ENCODE measurements at places on chromosomes 7 and 10.

DNA sequence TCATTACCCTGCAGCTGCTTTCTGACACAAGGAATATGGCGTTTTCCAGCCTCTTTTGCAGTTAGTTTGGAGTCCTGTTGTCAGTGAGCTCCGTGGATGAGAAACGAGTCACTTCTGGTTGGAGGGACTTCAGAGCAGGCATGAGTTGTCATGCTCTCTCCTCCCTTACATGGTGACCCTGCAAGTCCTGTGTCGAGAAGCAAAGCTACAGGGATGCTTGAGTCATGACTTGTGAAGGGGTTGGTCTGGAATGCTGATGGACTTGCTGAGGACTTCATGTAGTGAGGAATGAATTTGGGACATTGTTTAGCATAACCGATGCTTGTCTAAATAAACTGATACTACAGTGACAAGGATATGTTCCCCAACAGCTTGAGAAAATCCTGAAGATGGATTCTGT lies 108.8 kb downstream of the ADCYAP1R1 start:
- DNase-seq, result no peak

GRCh38 chr10:6780008-6780677 lies 200.1 kb upstream of the PRKCQ start:
- DNase-seq, result no peak

- no peak for DNase-seq
These were observed at the start of gene SLC18A3 for GRCh38 chr10:49610114-49610457. Gene SLC18A3 (plus strand): TSS chr10:49610310. CDS start chr10:49610741, 431 bp downstream.

DNA sequence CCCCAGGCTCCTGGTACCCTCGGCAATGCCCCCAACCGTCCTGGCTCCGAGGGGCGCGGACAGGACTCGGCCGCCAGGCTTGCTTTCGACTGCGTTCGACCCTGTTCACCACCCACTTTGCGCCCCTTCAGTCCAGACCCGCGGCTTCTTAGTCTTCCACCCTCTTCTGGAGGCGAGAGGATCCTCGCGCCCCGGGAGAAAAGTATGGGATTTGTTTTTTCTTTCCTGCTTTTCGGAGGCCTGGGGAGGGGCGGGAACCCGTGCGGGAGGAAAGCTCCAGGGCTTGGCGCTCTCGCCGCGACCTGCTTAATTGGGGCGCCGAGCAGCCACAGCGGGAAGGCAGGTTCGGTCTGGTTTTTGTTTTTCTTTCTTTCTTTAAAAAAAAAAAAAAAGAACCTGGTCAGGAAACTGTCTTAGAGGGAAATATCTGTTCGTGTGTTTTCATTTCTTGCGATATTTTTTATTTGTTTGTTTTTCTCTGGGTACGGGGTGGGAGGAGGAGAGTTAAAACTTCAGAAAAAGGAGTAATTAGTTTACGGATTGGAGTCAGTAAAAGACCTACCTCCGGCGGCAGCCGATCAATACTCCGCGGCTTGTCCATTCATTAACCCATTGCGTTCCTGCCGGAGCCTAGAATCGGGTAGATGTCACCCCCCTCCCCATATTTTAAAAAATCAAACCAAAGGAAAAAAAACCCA lies 1.6 kb downstream of the EMX2 start:
- DNase-seq, result no peak

DNA sequence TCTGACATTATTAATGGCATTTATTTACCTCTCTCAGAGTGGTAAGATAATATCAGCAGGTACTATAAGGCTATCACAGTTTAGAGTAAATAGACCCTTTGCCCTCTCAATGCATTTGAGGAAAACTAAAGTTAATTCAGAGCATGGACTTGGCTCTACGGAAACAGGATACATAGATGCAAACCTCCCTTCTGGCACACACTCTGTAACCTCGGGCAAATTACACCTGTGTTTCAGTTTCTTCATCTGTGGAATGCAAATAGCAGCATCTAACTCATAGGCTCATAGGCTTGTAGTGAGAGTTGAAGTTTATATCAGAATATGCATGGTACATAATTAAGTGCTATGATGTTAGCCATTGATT lies 5.6 kb downstream of the RAPGEF5 start:
- no peak for DNase-seq

GRCh38 chr7:42671627-42672026 lies 240.2 kb downstream of the C7orf25 start:
- DNase-seq, result no peak

- DNase-seq, result no peak
These were observed 2.5 kb downstream of the UNC5B start for GRCh38 chr10:71214641-71215559.

DNA sequence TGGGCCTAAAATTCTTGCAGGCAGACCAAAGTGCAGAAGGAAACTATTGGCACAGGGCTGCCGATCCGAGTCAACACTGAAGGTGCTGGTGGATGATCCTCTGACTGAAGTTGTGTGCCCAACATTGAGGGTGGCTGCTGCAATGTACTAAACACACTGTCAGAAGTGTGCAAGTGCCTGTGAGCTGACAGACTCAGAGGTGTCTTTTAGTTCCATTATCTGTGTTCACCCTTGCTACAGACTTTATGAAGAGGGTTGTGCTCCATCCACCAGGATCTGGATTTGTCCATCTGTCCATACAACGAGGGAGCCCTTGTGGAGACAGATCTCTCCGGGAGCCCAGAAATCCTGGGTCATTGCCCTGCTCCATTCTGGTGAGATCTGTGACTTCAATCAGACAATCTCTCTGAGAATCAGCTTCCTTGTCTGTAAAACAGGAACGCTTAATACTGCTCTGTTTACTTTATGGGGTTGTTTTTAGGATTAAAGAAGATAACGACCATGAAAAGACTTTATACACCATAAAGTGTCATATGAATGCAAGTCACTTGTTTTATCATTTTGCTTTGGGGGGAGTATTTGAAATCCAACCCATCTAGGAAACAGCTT lies 9.5 kb upstream of the TRPV6 start:
- DNase-seq, result no peak

DNA sequence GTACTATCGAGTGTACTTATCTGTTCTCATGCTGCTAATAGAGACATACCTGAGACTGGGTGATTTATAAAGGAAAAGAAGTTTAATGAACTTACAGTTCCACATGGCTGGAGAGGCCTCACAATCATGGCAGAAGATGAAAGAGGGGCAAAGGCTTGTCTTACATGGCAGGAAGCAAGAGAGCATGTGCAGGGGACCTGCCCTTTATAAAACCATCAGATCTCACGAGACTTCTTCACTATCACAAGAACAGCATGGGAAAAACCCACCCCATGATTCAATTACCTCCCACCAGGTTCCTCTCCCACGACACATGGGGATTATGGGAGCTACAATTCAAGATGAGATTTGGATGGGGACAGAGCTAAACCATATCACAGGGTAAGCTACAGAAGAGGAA lies 4.5 kb downstream of the NDUFA5 start:
- DNase-seq, result no peak

DNA sequence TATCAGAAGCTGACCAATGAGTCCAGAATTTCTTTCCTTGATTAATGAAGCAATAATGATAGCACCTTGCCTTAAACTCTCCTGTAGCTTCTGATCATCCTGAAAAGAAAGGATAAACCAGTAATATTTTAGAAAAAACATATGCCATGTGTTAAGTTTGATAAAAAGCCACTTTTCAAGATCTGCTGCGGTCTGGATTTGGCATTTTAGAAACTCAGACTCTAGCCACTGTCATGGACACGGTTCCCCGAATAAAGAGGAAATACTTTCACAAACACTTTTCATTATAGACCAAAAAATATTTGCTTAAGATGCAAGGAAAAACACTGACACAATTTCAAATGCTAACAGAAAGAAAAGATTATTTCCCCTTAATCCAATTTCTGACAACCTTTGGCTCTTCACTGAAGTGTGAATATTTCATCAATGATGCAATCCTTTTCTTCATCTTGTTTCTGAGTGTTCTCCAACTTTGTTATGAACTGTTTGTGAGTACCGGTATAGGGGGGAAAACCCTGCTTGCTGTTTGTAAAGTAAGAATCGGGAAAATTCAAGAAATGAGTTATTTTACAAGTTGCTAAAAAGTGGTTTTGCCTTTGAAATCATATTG lies 329.5 kb downstream of the CRPPA start:
- DNase-seq, result no peak

- no peak for DNase-seq
These were observed 217.4 kb downstream of the DGKB start for GRCh38 chr7:14685167-14685566.

DNA sequence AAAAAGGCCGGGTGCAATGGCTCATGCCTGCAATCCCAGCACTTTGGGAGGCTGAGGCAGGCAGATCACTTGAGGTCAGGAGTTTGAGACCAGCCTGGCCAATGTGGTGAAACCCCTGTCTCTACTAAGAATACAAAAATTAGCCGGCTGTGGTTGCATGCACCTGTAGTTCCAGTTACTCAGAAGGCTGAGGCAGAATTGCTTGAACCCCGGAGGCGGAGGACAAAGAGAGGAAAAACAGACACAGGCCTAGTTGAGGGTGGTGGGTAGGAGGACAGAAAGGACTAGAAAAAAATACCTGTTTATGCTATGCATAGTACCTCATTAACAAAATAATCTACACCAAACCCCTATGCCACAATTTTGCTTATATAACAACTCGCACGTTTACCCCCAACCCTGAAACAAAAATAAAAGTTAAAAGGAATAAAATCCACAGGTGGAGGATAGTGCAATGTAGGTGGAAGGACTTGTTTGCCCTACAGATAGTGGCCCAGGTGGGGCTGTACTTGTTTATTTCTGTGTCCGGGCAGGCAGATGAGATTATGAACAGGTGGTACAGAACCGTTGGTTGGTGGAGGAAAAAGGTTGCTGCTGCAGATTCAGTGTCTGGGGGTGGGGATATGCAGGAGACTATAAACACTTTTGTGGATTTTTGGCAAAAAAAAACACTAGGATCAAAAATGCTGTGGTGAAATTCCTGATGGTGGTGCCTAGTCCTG lies 5.1 kb downstream of the ZNF680 start:
- no peak for DNase-seq

DNA sequence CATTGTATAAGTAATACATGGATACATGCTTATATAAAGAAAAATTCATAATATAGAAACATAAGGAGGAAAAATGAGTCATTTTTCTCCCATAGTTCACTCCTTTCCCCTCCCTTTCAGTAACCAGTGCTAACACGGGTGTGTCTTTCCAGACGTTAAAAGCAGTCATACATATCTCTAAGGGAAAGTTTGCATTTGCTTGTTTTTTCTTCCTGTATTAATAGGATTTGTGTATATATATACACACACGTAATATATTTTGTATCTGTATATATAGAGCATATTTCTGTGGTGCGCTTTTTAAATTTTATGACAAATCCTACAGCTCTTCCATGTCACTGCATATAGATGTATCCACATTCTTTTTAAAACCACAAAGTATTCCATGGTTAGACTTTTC lies 78.8 kb downstream of the RALA start:
- no peak for DNase-seq

- DNase-seq, result peak; percentile 18
These were observed 601.3 kb downstream of the GALNT17 start for GRCh38 chr7:71733107-71733870.

DNA sequence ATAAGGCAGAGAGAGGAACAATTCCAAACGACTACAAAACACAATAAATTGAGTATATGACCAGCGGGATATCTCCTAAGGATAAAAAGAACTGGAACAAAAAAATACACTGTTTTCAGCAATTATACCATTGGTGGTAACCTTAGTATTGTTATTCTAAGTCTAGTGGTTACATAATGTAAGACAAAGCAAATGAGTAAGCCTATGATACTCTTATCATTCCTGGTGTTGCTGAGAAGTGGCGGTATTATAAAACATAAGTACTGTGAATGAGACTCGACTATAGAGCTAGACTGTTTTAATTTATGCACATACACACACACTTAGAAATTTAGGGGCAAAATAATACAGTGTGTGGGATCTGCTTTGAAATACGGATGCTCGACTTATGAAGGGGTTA lies 107.7 kb downstream of the NRBF2 start:
- no peak for DNase-seq

All from AG09319 (cell line).